Upper lobe of left lung (tissue), 6 donors: ENCODE measurements at places on chromosomes 5 and 9. TPM values are rescaled to one million over a fixed set of nuclear protein-coding genes. Genes with fewer than 3 reads are reported as not detected.

CSF1R gene
- total RNA-seq, result 63.9 TPM

C9 gene
- total RNA-seq, result not detected

CCDC152 gene
- total RNA-seq, result 0.11 TPM

TMEM174 gene
- total RNA-seq, result not detected

ACTBL2 gene
- not detected for total RNA-seq

SOX30 gene
- not detected for total RNA-seq

DNA sequence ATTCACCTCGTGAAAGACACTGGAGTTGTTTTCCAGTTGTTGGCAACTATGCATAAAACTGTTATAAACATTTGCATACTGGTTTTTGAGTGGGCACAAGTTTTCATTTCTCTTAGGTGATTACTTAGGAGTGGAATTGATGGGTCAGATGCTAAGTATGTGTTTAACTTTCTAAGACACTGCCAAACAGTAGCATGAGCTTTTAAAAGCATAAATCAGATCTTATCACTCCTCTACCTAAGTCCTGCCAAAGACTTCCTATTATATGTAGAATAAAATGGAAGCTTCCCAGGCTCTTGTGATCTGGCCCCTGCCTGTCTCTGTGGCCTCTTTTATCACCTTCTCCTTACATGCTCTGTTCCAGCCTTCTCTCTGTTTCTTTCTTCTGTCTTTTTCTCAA, 72.6 kb downstream of the SH3RF2 start:
- H3K27me3 ChIP-seq, result no peaks in the 10 kb centered on the region
- no peak for DNase-seq
- H3K36me3 ChIP-seq, result no peaks in the 10 kb centered on the region
- H3K4me3 ChIP-seq, result no peak overlapping the region

DNA sequence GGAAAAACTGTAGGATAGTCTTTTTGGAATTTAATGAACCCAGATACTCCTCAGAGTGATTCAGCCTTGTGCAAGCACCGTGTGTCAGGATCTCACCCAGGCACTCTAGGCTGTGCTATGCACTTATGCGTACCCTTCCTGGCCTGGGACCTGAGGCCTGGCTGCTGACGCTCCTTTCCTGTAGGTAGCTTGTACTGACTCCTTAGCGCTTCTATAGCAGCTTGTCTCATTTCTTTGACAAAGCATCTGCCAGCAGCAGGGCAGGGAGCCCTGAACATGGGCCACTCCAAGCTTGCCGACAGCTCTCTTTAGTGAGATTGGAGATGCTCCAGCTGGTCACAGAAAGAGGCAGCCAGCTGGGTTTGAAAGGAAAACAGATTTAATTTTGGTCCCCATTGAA, 147.3 kb downstream of the SGCD start:
- H3K27me3 ChIP-seq, result no peaks in the 10 kb centered on the region
- no peak for DNase-seq
- H3K4me3 ChIP-seq, result no peak overlapping the region
- H3K4me1 ChIP-seq, result no peaks in the 10 kb centered on the region
- no peak overlapping the region for H3K27ac ChIP-seq

DNA sequence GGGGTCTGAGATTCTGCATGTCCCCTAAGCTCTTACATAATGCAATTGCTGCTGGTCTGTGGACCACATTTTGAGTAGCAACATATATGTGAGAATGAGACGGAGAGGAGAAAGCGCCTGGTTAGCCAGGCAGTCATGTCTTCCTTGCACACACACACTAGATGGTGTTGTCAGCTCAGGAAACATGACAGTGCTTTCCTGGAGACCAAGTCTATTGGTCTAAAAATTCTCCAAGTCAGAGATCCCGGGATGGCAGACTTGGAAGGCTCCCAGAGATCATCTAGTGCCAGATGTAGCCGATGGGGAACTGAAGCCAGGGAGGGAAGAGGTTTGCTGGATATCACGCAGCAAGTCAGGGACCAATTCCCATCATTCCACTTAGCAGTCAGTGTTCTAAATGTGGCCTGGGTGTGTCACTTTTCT, 53.4 kb downstream of the GALNT12 start:
- no peaks in the 10 kb centered on the region for H3K27me3 ChIP-seq
- no peak for DNase-seq
- no peak overlapping the region for H3K4me3 ChIP-seq
- H3K4me1 ChIP-seq, result no peaks in the 10 kb centered on the region
- no peak overlapping the region for H3K27ac ChIP-seq
- no peaks in the 10 kb centered on the region for H3K36me3 ChIP-seq

DNA sequence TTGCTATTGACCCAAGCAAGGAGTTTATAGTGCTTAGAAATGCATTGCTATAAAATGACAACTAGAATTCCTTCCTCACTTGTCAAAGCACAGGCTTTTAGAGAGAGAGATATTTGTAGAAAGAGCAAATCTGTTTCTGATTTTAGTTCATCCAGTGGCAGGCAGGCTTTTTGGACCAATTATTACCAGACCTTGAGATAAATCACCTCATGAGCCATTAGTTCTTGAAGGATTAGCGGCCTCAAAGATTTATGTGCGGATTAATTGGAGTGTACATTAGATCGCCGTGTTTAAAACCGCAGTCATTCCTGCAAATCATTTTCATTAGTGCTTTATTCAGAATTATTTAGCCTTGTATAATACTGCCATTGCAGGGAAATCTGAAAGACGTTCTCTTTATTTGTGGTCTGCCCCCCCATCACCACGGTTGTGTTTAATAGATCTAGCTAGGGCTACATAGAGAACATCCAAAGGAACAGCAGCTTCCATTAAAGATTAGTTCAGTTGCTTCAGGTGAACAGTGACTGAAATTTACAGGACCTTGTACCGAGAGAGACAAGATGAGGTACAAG, 28.8 kb upstream of the TJP2 start:
- H3K4me1 ChIP-seq, result peaks cover 21% of the 10 kb centered on the region
- no peak overlapping the region for H3K27ac ChIP-seq
- H3K27me3 ChIP-seq, result no peaks in the 10 kb centered on the region
- no peaks in the 10 kb centered on the region for H3K36me3 ChIP-seq

DNA sequence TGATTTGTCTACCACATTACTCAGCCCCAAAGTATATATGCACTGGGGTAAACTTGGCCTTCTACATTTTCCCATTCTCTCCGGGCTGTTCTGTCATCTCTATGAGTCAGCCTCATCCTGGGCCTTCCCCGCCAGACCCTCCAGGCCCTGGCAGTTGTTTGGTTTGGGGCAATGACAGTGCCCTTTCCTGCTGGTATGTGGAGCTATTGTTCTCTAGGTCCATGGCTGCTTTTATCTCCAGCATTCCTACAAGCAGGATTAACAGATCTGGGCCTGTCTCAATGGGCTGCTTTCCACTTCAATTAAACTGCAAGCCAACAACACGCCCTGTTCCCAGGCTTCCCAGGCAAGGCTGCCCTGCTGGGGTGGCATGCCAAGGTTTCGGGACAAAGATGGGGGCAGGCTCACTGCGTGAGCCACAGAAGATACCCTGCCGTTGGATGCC, 136.4 kb downstream of the SLIT3 start:
- no peak for DNase-seq
- no peak overlapping the region for H3K27ac ChIP-seq
- no peaks in the 10 kb centered on the region for H3K4me1 ChIP-seq
- H3K4me3 ChIP-seq, result no peak overlapping the region
- no peaks in the 10 kb centered on the region for H3K27me3 ChIP-seq

GRCh38 chr5:94309141-94309540, 309.3 kb downstream of the KIAA0825 start:
- no peaks in the 10 kb centered on the region for H3K4me1 ChIP-seq
- no peaks in the 10 kb centered on the region for H3K36me3 ChIP-seq
- no peak overlapping the region for H3K4me3 ChIP-seq
- H3K27ac ChIP-seq, result no peak overlapping the region

DNA sequence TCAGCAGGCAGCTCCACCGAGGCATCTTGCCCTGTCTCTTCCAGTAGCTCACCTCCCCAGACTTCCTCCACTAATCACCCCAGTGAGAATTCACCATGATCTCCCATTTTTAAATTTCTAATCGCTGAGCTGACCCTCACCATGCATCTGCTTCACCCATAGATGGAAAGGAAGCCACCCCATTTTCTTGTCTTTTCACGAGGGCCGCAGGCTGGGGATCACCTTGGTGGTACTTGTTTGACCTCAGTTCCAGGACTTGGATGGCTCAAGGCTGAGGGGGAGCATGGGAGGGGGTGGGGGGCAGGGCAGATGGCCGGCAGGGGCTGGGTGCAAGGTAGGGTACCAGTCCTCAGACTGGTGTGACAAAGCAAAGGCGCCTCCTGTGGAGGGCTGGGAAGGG, 3.6 kb downstream of the PROP1 start:
- no peak overlapping the region for H3K27ac ChIP-seq
- no peaks in the 10 kb centered on the region for H3K4me1 ChIP-seq
- no peak for DNase-seq
- H3K4me3 ChIP-seq, result no peak overlapping the region

DNA sequence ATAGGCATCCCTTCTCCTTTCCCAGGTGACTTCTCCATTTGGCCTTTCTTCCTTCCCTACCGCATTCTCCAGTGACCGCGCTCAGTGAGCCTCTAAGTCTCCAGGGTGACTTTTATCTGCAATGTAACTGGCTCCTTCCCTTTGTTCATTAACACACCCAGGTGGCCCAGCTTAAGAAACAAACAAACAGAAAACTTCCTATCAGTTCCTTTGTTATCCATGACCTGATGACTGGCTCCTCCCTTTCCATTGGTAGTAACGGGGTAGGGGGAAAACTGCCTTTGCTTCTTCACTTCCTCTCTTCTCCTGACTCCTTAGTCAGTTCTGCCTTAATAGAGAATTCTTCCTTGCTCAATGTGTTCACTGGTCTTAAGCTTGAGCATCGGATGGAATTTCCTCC, 7.0 kb upstream of the SH3GL2 start:
- H3K27me3 ChIP-seq, result no peaks in the 10 kb centered on the region
- H3K4me1 ChIP-seq, result no peaks in the 10 kb centered on the region
- H3K36me3 ChIP-seq, result no peaks in the 10 kb centered on the region
- H3K27ac ChIP-seq, result no peak overlapping the region

DNA sequence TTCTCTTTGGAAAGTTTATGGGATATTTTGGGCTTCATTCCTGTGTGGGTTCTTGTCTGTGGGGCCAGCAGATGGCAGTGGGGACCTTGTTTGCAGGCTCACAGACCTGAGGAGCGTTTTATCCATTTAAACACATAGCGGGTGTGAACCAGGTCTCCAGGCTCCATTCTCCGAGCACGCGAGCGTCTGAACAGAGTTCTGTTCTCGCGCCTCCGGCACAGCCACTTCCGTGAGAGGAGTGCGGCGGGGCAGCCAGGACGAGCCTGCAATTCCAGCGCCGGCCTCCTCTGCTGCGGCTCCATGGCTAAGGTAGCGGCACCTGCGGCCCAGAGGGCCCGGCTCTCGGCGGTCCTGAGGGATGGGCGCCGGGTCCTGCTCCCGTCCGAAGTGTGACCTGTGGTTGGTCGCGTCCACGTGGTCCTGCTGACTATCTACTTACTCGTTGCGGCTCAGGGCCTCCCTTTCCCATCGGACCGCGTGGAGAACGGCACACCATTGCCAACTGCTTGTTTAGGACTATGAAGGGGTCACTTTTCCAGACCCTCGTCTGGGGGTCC, 7.3 kb downstream of the NRARP start:
- no peaks in the 10 kb centered on the region for H3K36me3 ChIP-seq
- H3K4me3 ChIP-seq, result peak overlapping the region; percentile 52
- H3K27ac ChIP-seq, result peak overlapping the region; percentile 7
- peaks cover 47% of the 10 kb centered on the region for H3K4me1 ChIP-seq
- DNase-seq, result no peak

GRCh38 chr9:121365564-121365963, 4.5 kb downstream of the STOM start:
- no peak for DNase-seq
- H3K4me1 ChIP-seq, result peaks cover 70% of the 10 kb centered on the region
- H3K36me3 ChIP-seq, result no peaks in the 10 kb centered on the region
- H3K27me3 ChIP-seq, result no peaks in the 10 kb centered on the region
- H3K27ac ChIP-seq, result peak overlapping the region; percentile 56
- peak overlapping the region; percentile 79 for H3K4me3 ChIP-seq
